Effector CD8-positive, alpha-beta T cell (primary cell): ENCODE measurements at places on chromosomes 2 and 18.

DNA sequence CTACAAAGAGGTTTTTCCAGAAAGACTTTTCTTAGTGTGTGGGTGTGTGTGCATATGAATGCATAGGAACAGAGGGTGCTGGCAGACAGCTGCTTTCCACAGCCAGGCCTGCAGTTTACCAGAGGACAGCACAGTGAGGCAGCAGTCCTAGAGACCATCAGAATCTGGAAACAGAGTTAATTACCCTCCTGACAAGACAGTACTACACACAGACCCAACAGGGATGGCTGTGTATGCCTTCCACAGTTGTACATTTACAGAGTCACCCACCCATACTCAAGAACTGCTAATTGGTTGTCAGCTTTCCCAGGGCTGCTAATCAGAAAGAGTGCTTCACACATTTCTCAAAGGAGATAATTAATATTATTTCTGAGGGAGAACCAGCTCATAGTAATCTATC is 104.7 kb downstream of the FEZ2 start:
- no peak for DNase-seq

GRCh38 chr2:71718686-71719085 is 265.3 kb downstream of the DYSF start:
- no peak for DNase-seq

DNA sequence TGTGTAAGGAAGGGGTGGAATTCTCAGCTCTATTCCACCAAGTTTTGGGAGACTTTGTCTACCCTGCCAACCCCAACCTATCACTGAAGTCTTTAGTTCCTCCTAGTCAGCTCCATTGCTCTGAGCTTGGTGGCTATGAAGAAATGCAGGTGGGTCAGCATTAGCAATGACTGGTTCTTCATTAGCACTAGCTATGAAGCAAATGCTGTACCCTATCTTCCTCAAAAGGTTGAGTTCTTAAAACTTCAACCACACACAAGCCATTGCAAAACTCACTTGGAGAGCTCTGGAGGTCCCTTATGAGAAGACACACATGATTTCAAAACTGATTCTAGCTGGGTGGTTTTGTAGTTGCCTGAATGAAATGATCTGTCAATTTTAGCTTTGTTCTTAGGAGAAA is 193.8 kb downstream of the IKZF2 start:
- DNase-seq: no peak

GRCh38 chr2:21067859-21068537 is 24.1 kb upstream of the APOB start:
- DNase-seq: no peak

- DNase-seq: no peak
These were observed 1287.8 kb upstream of the TMEFF2 start for GRCh38 chr2:193482557-193482956.

GRCh38 chr2:15517793-15518192 is 43.3 kb downstream of the NBAS start:
- no peak for DNase-seq

DNA sequence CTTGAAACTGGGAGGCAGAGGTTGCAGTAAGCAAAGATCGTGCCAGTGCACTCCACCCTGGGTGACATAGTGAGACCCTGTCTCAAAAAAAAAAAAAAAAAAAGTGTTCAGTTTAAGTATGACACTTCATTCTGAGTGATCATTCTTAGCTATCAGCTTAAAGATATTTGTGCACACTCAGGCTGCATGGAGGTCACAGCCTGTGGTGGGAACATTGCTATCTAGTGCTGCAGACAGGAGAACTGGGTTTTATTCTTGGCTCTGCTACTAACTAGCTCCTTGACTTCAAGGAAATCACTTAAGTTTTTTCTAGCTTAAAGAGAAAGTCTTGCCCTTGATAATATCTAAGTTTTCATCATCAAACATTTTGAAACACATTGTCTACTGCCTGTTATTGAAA is 391.3 kb upstream of the CDH7 start:
- no peak for DNase-seq

DNA sequence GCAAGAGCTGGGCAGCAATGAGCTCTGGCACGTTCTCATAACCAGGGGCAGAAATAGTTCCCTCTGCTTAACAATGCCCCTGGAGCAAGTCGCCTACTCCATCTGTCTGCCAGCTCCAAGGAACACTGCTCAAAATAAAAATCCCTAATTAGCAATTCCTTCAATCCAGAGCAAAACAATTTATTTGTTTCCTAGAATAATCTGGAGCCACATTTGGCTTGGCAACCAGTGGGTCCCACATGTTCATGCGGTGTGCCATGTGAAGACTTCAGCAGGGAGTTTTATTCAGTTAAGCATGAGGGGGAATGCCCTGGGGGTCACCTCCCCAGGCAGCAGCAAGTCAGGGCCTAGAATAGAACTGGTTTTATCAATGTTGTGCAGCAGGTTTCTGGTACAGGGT is 7.6 kb upstream of the EGR4 start:
- no peak for DNase-seq

- no peak for DNase-seq
These were observed 10.1 kb downstream of the BAZ2B start for GRCh38 chr2:159606287-159606686.

DNA sequence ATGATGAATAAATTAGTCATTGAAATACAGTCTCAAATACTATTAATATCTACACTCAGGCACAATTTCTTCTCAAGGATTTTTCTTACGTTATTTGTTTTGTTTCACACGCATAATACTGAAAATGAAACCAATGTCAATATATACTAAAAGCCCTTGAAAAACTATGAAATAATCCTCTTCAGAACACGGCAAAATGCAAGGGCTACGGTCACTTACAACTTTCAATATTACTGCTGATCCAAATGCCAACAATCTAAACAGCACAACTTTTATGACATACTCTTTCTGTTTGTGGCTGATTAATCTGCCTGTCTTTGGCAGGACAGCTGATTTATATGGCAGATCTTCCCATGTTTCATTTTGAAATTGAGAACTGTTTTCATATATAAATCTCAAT is 68.3 kb downstream of the LRPPRC start:
- DNase-seq: no peak

DNA sequence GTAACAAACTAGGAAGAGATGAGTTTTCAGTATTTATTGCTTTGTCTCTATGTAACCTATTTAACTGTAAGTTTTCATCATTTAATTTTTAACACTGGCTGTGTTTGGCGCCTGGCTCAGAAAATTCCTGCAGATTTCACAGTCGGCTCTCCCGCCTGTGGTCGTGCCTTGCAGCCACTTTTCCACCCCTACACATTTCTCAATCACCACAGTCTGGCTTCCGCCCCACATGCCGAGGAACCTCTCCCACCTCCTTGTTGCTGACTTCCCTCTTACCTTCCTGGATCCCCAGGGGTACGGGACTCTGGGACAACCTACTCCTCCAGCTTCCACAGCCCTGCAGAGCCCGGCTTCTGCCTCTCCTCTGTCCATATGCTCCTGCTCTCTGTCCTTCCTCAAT is 41.6 kb upstream of the MGAT4A start:
- no peak for DNase-seq

- no peak for DNase-seq
These were observed 6.3 kb downstream of the HTR2B start for GRCh38 chr2:231118614-231118942.

GRCh38 chr2:200226451-200227426 is 79.8 kb upstream of the SPATS2L start:
- DNase-seq: no peak

DNA sequence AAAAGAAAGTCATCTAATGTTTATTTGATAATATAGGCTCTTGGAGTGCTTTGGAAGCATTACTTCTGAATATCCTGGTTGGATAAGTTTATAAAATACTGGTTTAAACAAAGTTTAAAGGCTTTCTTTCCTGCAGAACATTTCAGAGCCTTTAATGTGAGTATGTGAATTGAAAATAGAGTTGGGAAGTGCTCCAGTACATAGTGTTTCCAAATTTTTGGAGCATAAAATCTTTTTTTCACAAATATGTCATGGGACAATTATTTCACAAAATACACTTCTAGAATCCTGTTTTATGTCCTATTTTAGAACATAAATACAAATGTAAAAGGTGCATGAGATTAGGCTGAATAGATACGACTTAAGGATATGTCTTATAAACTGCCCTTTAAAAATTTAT is 158.9 kb upstream of the HNRNPA3 start:
- no peak for DNase-seq

- no peak for DNase-seq
These were observed 83.7 kb downstream of the ACSL3 start for GRCh38 chr2:222944552-222944951.

- no peak for DNase-seq
These were observed 179.7 kb downstream of the HAUS1 start for GRCh38 chr18:46283895-46284295.

GRCh38 chr18:60197671-60198462 is 174.7 kb downstream of the MC4R start:
- no peak for DNase-seq

DNA sequence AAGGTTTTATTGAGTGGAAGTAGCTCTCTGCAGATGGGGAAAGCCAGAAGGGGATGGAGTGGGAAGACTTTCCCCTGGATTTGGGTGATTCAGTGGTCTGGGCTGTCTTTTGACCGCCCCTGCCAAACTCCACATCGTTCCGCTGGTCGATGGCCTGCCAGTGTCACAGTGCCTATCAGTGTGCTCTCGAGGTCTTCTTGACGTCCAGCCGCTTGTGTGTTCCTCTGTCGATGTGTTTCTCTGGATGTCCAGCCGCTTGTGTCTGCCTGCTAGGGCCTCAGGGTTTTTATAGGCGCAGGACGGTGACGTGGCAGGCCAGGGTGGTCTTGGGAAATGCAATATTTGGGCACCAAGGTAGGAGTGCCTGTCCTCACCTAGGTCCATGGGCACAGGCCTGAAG is 1371.4 kb upstream of the PIK3C3 start:
- DNase-seq: no peak

DNA sequence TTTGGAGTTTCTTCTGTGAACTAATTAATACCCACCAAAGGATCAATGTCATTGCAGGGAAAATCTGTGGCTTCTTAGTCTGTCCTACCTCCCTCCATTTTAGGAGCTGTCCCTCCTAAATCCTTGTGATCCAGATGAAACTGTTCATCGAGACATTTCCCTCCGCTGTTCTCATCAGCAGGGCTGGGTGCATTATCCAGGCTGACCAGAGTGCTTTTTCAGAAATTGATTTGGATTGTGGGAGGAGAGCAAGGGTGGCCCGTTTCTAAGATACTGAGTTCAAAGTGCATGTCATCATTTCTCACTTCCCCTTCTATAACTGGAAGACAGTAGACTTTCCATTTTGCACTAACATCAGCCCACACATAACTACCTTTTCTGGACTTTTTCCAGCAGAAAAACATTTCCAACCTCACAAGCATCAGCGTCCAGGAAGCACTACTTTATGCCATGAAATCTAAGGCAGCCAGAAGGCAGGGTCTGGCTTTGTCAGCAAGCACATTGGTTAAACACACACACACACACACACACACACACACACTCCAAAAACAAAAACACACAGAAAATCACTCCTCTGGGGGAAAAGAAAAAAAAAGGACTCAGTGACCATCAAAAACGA is 94.1 kb downstream of the ANKRD44 start:
- no peak for DNase-seq

GRCh38 chr2:168431301-168432024 is 24.6 kb upstream of the CERS6 start:
- no peak for DNase-seq

GRCh38 chr2:186695081-186695756 is 1.4 kb downstream of the FAM171B start:
- DNase-seq: no peak

DNA sequence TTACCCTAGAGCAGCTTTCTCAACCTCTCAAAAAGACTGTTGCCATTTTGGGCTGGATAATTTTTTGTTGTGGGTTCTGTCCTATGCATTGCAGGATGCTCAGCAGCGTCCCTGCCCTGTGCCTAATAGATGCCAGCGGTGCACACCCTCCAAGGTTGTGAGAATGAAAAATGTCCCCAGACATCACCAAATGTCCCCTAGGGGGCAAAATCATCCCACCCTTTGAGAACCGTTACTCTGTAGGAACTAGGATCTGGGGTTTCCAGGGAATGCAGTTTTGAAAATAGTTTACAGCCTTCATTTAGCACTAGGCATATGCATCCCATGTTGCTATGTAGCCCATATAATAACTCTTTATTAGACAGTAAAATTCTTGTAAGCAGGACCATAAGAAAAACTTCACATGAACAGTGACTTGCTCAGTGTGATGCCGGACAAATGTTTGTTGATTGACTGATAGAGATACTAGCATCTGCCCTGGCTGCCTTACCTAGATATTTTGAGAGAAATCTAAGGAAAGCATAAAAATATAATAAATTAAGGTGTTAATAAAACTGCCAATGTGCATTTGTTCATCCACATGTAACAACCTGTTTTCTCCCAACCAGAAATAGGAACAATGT is 79.2 kb upstream of the EPC2 start:
- DNase-seq: no peak

DNA sequence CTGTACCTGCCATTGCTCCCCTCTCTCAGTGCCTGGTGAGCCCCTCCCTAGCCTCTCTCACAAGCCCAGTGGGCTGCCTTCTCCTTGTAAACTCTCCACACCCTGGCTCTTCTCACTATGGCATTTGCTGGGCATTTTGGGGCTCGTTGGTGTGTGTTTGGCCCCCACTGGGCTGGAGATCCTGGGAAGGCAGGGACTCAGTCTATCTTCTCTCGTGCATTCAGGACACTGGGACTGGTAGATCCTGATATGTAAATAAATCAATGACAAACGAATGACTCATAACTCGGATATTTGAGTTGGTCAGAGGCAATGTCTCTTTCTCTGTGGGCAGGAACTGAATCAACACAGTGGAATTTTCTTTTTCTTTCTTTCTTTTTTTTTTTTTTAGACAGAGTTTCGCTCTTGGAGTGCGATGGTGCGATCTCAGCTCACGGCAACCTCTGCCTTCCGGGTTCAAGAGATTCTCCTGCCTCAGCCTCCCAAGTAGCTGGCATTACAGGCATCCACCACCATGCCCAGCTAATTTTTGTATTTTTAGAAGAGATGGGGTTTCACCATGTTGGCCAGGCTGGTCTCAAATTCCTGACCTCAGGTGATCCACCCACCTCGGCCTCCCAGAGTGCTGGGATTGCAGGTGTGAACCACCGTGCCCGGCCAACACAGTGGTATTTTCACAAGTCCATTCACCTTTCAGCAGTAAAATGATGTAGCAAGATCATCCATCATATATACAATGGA is 144.6 kb upstream of the SPRED2 start:
- DNase-seq: no peak

- no peak for DNase-seq
These were observed 59.8 kb downstream of the LDAH start for GRCh38 chr2:20762945-20763683.

DNA sequence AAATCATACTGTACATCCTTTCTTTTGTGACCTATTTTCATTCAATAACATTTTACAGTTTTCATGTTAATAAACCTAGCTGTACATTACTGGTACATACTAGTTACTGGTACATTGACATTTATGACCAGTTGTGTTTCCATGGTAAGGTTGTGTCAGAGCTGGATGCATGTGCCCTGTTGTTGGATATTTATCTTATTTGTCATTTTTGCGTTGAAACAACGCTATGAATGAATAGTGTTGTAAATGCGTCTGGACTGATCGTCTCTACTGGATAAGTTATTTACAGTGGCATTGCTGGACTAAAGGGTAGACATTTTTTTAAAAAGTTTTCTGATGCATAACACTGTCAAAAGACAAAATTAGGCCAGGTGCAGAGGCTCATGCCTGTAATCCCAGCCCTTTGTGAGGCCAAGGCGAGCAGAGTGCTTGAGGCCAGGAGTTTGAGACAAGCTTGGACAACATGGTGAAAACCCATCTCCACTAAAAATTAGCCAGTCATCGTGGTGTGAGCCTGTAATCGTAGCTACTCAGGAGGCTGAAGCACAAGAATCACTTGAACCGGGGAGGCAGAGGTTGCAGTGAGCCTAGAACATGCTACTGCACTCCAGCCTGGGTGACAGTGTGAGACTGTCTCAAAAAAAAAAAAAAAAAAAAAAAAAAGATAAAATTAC is 40.2 kb downstream of the MCFD2 start:
- DNase-seq: no peak
